AG04449 (cell line): ENCODE measurements at places on chromosomes 6 and 20.

- DNase-seq, result no peak
Measured at GRCh38 chr6:125836466-125836865, 45.7 kb downstream of the NCOA7 start.

- no peak for DNase-seq
Measured at GRCh38 chr6:150327117-150327774, 41.6 kb upstream of the IYD start.

DNA sequence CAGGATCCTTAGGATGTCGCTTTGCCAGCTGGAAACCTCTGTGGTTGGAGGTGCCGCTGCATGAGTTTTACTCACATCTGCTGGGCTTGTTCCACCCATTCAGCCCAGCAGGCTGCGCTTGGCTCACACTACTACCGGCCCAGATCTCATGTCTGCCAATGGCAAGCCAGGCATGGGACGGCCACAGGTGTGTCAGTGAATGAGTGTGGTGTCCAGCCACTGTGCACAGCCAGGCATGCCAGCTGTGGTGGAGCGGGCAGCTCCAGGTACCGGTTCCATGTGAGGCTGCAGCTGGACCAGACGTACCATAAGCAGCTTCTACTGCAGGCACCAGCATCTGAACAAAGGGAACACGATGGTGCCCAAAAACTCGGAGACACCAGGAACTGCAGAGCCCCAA lies 33.1 kb upstream of the ASF1A start:
- no peak for DNase-seq

GRCh38 chr20:24681634-24682495 lies 212.4 kb downstream of the SYNDIG1 start:
- no peak for DNase-seq

DNA sequence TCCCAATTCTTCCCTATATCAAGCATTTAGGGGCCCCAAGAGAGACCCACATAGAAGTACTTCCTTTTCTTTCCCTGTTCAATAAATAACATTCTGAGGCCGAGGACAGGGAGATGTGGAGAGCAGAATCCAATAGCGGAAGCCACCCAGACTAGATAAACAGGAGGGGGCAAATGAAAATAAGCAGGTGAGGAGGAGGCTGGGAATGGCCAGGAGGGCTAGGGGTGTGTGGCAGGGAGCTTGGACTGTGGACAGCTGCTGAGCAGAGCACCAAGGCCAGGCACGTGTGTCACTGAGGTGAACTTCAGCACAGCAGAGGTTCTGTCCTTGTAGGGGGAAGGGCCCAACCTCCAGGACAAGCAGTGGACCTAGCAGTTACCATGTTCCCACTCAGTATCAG lies 339.2 kb downstream of the FOXA2 start:
- no peak for DNase-seq

- DNase-seq, result no peak
Measured at GRCh38 chr20:48706710-48707365, 121.0 kb downstream of the PREX1 start.

GRCh38 chr6:133236932-133237331 lies 4.2 kb upstream of the EYA4 start:
- no peak for DNase-seq

GRCh38 chr6:2191390-2191740 lies 54.0 kb downstream of the GMDS start:
- DNase-seq, result no peak

DNA sequence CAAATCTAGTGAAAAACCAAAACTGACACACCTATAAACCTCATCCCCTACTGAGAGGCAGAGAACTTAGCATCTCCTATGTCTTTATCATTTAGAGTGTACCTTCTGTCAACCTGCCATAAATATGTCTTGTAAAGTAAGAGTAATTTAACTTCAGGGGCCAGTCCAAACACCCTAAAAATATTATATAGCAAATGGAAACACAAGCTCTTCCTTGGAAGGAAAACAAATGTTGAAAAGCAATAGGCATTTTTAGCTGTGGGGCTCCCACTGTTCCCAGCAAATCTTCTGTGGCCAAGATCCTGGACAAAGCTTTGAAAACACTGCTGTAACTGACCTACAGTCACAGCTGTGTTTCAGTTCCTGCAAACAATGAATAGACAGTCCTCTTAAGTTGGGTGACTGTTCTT lies 140.0 kb upstream of the RNF217 start:
- no peak for DNase-seq

DNA sequence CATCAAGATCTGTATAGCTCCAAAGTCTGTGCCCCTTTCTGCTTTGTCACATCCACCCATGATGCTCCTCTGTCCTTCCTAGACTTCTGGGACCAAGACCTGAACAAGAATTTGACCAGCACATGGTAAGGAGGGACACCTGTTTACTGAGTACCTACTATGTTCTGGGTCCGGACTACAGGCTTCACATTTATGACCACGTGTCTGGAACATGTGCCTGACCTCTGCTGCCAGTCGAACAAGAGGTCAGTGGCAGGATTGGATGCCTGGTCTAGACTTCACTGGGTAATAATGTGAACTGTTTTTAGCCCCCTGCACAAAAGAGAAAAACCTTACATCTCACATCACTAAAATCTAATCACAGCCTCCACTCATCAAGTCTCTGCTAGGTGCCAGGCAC lies 7.3 kb upstream of the PDYN start:
- no peak for DNase-seq

DNA sequence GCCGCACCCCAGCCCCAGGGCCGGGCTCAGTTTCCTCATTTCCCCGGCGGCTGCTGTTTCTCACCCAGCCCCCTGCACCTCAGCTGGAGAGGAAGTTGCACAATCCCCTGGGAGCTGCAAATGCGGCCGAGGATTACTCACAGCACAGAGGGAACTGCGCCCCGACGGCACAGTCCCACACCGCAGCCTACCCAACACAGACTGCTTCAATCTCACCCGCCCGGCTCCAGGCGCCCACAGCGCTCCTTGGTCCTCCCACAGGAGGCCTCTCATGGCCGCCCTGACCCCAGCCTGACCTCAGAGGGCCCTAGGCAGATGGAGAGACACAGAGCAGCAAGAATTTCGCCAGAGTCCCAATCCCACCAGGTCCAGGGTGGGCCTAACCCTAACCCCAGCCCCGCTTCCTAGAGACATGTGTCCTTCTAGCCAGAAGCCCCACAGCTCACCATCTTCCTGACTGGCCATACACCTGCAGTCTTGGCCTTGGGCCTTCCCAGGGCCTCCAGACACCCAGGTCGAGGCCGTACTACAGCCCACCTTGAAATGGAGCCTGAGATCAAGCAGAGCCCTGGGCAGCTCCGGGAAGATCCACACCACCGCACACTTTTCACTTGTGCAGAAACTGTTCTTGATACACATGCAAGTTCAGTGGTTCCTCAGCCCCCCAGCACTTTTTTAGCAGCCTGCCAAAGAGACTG lies 11.7 kb downstream of the TFEB start:
- peak; percentile 63 for DNase-seq

- DNase-seq, result no peak
Measured at GRCh38 chr6:21828704-21829103, 235.2 kb downstream of the SOX4 start.

DNA sequence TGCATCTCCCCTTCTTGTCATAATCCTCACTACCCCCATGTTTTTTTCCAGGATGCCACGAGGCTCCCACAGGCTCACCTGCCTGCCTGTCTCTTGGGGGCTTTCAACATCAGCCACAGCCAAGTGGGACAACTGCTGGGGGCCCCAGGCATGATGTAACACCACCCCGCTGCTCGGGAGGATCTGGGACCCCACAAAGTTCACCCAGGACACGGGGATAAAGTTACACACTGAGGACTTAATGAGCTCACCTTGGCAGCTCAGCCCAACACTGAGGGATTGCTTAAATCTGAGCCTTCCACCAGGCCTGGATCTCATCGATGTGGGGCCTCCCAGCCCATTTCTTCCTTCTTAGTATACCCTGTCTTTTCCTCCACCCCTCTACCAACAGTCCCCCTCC lies 56.4 kb upstream of the NNAT start:
- no peak for DNase-seq

- no peak for DNase-seq
Measured at GRCh38 chr6:72890233-72890632, 268.4 kb downstream of the KCNQ5 start.

DNA sequence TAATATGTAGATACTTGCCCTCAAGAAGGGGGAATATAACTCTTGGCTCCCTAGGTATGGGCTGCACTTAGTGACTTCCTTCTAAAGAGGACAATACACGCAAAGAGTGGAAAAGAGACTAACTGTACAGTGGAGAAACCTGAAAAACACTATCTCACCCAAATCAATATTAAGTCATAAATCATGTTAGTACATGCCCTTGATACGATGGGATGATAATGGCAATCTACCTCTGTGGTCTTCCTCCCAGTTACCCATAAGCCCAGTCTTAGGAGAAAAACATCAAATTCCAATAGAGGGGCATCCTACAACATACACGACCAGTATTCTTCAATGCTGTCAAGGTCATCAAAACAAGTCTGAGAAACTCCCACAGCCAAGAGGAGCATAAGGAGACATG lies 1.3 kb downstream of the TRIM26 start:
- no peak for DNase-seq

DNA sequence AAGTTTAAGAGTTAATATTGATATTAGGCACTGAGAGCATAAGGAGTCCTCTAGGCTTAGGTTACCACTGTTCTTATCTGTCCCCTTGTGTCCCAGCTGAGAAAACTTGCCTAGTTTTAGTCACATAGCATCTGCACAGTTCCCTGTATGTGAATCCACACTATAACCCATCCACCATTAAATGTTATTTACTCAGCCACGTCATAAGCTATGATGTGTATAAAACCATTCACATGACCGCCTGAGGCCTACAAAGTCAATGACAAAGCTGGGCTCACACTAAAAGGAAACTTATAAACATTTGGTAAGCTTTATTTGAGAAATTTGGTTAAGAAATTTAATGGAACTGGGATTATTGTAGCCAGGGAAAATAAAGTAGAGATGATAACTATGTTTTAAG lies 59.2 kb upstream of the TFAP2D start:
- DNase-seq, result no peak

DNA sequence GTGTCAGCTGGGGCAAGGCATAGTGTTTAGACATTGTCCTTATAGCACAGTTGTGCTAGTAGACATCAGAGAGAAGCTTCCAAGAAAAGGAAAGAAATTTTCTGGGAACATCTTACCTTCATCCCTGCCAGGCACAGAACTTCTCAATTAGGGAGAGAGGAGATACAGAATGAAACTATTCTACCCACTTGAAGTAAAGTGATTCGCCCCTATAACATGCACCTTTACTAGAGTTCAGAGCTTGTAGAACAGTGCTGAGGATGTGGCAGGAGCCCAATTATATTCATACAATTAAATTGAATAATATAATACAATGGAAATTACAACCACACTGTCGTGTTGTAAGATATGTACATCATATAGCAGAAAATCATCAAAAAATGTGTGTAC lies 1063.9 kb upstream of the CITED2 start:
- DNase-seq, result no peak

GRCh38 chr6:25219917-25220278 lies 59.3 kb upstream of the CARMIL1 start:
- DNase-seq, result no peak

GRCh38 chr6:129686941-129687627 lies 22.9 kb downstream of the ARHGAP18 start:
- no peak for DNase-seq

GRCh38 chr20:63618291-63618980 lies 8.5 kb downstream of the GMEB2 start:
- no peak for DNase-seq

- no peak for DNase-seq
Measured at GRCh38 chr20:35478804-35479472, 23.5 kb downstream of the CEP250 start.

DNA sequence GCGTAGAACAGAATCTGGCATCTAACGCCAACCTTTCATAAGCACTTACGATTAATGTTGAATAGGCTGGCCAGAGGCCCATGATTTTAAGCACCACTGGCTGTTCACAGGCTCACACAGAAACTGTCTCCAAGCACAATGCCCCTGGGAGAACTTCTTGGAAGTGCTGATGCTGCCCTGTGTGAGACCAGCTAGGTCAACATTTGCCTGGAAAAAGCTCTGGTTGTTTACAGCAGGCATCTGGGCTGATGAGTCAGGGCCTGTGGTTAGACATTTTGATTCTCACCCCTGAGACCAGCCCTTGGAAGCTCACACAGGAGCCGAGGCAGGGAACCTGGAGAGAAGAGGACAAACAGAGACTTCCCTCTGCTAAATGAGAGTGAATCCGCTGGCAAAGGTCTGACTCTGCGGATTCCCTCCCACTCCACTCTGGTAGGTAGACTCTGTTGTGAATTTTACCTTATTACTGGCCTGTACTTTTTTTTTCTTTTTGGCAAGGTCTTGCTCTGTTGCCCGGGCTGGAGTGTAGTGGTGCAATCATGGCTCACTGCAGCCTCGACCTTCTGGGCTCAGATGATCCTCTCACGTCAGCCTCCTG lies 6.8 kb upstream of the SULF2 start:
- DNase-seq, result peak; percentile 76

- no peak for DNase-seq
Measured at GRCh38 chr6:1695546-1696462, 86.1 kb downstream of the FOXC1 start.

DNA sequence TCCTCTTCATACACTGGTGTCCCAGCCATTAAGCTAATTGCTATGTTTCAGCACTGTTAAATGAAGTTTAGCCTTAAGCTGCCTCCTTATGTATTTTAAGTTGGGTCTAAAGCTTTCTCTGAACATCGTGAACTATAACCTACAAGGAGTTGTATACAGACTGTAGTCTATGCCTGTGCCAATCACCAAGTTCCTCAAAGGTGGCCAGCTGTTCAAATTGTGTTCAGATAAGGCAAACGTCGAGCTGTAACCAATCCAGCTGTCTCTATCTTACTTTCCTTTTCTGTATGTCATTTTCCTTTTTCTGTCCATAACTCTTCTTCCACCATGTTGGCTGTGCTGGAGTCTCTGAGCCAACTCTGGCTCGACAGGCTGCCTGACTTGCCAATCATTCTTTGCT lies 199.6 kb downstream of the OGFRL1 start:
- DNase-seq, result no peak

GRCh38 chr6:43622541-43622940 lies 6.5 kb downstream of the GTPBP2 start:
- DNase-seq, result no peak

DNA sequence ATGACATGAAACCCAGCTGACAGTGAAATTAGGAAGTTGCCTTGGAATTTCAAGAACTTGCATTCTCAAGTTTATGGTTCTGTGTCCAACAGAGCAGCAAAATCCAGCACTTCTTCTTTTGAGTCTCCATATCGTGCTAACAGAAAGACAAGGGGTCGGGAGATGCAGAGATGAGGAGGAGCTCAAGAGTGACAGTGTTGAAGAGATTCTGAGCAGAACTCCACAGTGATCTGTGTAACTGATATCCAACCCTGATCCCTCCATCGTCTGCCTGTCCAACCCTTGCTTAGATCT lies 21.2 kb upstream of the BTN1A1 start:
- DNase-seq, result no peak

GRCh38 chr6:155521719-155522118 lies 66.1 kb upstream of the NOX3 start:
- DNase-seq, result no peak
